ENCODE measurements at places on chromosomes 12 and 14.

GRCh38 chr12:121288158-121288845 is 8.2 kb downstream of the CAMKK2 start:
- DNase-seq: no peak

DNA sequence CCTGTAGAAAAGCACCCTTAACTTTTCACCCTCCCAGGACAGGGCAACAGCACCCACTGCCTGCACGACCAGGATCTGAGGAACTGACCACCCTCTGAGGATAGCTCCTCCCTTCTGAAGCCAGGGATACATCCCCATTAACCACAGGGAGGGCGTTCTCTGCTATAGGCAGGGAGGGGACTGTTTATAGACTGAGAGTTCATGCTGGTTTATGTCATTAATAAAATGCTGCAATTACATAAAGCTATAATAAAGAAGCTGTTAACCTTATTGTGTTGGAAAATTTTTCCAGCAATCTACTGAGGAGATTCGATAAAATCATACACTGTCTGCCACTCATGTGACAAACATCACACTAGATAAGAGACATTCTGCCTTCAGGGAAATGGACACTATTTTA is 232.4 kb upstream of the SFSWAP start:
- no peak for DNase-seq

DNA sequence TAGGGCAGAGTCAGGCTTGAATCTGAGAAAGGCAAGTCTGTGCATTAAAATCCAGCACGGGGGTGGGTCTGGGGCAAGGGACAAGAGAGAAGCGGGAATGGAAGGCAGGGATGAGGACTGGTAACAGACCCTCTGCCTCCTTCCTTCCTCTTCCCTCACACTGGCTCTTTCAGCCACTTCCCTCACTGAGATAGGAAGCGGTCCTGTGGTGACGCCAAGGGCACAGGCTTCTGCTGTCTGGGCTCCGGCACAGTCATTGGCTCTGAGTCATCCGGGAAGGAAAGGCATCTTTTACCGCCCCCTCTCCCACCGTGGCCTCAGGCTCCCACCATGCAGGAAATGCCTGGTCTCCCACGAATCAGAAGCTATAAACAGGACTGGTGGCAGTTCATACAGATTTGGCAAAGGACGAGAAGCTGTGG is 70.2 kb downstream of the ETV6 start:
- no peak for DNase-seq

GRCh38 chr12:45343269-45344051 is 127.6 kb downstream of the ANO6 start:
- DNase-seq: no peak

GRCh38 chr12:54870617-54871016 is 16.3 kb downstream of the MUCL1 start:
- DNase-seq: no peak

DNA sequence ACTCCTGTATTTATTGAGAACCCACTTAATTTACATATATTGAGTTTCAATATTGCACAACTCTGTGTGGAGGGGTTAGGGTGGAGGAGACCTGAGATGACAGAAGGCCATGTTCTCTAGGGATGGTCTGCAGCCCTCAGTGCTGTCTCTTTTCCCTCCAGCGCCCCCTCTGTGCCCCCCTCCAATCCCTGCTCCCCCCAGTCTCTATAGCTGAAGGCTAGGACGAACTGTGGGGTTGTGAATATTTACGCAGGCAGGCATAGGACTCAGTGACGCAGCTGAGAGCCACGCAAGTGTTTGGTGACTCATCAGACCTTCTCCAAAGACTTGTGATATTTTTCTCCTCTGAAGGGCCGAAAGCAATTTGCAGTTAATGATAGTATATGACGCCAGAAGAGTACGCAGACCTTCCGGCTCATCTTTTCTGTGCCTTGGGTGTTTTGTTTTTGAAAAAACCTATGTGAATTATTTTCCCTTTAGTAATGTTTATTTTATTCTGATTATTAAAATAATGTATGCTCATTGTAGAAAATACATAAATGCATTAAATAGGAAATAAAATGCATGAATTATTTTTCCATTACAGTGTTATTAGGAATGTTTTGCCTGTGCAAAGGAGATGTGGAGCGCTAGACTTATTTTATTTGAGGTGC is 85.3 kb downstream of the SLC25A47 start:
- DNase-seq: no peak

DNA sequence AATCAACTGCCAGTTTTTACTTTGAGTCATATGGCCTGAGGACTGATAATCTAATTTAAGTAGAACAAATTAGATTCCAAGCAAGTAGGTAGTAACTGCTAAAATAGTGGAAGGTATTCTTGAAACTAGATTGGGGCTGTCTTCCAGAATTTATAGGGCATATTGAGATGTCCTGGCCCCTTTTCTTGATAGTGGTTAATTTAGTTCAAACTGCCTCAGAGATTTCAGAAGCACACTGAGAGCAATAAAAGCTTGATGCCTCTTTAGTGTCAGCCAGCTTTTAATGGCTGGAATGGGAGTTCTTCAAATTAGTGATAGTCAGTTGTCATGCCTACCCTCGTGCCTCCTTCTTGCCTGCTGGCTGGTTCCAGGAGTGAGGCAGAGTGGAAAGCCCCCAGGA is 120.5 kb downstream of the AKAP6 start:
- DNase-seq: no peak

- no peak for DNase-seq
Measured at GRCh38 chr12:38638401-38638800, 267.0 kb downstream of the CPNE8 start.

DNA sequence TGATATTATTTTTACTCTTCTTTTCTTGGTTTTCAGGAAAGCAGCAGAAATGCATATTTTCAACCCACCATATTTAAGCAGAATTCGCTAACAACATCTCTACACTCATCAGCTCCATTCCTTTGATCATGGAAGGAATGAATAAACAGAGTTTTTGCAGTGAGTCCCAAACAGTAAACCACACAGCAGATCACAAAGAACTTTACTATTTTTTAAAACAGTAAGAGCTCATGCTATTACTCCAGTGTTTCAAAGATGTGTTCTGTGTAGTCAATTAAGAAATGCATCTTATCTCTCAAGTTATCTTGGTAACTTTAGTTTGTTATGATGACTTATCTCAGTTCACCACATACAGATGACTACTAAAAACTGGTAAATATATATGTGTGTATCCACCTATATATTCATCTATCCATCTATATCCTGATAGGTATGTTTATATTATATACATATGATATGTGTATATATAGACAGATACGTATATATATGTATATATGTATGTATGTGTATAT is 843.5 kb downstream of the BCL11B start:
- no peak for DNase-seq

DNA sequence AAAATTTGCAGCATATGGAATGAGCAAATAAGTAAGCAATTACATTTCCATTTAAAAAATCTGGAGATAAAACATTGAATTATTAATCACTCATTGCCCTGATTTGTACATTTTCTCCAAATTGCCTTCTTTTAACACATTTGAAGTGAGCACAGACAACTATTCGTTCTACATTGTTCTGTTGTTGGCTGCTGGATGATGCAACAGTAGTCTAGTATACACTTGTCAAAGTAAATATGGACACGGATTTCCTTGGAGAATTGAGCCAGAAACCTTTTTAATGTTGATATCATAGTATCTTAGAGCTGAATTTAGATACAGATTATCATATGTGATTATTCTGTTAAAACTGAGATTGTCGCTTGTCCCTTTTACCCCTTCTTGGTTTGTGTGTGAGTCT is 188.2 kb downstream of the FUT8 start:
- no peak for DNase-seq

DNA sequence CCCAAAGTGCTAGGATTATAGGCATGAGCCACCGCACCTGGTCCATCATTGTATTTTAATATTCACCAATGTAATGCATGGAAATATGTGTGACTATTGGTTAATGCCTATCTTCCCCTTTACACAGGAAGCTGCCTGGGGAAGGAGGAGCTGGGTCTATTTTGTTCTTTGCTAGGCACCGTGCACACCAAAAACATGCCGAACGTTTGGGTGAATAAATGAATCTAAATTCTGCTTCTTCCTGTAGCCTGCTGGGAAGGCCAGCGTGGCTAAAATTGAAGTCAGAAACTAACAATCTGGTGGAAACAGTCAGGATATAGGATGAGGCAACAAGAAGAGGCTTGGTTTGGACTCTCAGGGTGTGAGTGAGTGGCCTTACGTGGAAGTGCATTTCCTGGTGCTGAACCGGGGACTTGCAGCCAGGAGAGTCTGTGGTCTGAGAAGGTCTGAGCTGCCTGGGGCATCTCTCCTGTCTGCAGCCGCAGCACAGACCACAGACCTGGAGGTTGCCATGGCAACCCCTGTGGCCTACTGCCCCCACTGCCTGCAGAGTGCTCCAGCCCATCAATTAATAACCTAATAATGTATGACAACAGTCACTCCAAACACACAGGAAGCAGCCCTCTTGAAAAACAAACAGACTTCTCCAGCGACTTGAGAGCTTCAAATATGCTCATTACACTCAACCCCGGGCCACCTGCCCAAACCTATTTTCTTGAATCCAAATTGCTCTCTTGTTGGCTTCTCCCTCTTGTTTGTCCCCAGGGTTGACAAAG is 5.5 kb upstream of the GPR68 start:
- DNase-seq: peak; percentile 56

DNA sequence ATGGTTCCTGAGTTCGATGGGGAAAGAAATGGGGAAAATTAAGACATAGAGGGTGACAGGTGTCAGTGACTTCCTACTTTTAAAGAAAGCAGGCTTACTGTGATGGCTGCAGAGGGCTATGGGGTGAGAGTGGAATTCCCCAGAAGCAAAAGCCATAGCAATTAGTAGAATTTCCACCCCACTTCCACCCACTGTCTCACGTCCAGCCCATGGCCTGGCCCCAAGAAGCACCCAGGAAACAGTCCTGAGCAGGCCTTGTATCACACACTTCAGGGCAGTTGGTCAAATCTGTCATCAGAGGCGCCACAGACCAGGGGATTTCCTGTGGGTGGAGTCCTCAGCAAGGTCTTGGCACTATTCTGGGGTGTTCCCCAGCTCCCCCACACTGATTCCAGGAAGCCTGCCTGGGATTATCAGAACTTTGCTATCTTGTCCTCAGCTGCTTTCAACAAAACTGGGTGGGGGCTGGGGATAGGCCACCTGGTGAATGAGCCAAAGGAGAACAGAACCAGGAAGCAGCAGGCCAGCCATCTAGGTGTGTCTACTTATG is 120.1 kb upstream of the CCND2 start:
- DNase-seq: peak; percentile 30

GRCh38 chr14:102408724-102409123 is 46.0 kb downstream of the TECPR2 start:
- DNase-seq: no peak

DNA sequence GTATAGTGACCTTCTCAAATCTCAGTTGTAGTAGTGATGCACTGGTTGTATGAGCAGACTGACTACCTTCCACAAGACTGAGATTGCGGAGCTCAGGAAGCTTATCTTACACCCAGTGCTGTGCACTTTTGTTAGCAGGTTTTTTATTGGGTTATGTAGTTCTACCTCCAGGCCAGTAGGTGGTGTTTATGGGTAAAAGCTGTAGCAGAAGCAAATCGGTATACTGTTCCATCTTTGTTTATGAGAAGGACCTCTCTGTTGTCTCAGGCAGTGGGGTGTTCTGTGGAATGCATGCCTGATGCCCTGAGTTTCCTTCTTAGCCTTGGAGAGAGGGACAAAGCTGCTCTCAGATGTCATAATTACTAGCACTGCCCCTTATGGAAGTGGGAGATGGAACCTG is 217.8 kb downstream of the LRFN5 start:
- no peak for DNase-seq

GRCh38 chr12:58920102-58920960 is at the start of gene LRIG3:
LRIG3 (minus strand) TSS chr12:58920504; CDS start chr12:58920235, 269 bp downstream.
- no peak for DNase-seq

- DNase-seq: no peak
Measured at GRCh38 chr12:6183689-6184428, 16.3 kb upstream of the CD9 start.

- no peak for DNase-seq
Measured at GRCh38 chr12:114355389-114356088, 50.4 kb downstream of the TBX5 start.

- peak; percentile 21 for DNase-seq
Measured at GRCh38 chr12:34406996-34407300, 384.7 kb downstream of the ALG10 start.

DNA sequence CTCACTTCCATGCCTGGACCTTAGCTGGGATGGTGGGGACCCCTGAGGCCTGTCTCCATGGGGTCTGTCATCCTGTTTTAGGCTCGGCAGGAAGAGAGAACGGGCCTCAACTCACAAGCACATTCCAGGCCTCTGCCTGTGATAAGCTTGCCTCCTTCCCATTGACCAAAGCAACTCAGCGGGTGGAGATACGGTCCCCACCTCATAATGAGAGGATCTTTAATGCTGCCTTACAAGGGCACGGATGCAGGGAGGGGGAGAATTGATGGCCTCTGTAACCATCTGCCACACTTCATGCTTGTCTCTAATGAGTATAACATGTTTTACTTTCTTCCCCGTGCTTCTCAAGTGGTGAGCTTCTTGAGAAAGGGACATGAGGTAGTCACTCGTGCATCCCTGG is 50.0 kb downstream of the GLT1D1 start:
- DNase-seq: no peak

GRCh38 chr14:65054471-65055085 is 47.7 kb downstream of the MAX start:
- DNase-seq: no peak

DNA sequence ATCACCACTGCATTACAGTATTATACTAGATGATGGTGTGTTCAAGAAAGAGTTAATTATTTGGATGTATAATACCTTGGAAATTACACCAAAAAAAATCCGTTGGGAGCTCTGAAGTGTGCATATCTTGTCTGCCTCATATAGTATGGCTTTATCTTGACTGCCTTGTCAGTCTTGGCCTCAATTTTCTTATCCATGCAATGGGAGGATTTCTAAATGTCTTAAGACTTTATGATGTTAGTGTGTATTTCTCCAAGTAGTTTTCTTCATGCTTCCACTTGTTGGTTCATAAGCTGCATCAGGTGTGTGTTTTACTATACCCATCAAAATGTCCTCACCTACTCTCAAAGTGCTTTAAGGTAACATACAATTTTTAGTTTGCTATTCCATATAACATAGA is 84.6 kb downstream of the FGD4 start:
- no peak for DNase-seq

DNA sequence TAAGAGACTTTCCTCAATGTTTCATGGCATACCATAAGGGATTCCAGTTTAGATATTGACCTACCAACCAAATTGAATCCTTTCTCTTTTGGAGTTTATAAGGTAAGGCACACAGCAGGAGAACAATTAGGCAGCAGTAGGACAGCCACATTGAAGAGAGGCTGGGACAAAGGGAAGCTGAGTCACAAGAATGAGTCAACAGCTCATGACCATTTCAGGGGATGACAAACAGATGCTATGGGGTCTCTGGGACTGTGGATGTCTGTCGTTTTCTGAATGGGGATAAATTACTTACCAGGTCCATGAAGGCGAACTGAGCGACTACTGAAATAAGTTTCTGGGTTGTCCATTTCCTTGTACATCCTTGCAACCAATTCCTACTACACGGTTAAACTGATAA is 48.6 kb upstream of the E2F7 start:
- no peak for DNase-seq

- no peak for DNase-seq
Measured at GRCh38 chr12:113075137-113075683, 18.7 kb downstream of the DTX1 start.

Measured in CD8-positive, alpha-beta memory T cell (primary cell).